Hippocampal formation (tissue), 2 donors: ENCODE measurements at places on chromosomes 7 and 10.

GRCh38 chr10:8040651-8041050 lies 13.8 kb upstream of the GATA3 start:
- no peak for DNase-seq

- DNase-seq = no peak
Observed at GRCh38 chr10:113007343-113007771, 57.3 kb downstream of the TCF7L2 start.

DNA sequence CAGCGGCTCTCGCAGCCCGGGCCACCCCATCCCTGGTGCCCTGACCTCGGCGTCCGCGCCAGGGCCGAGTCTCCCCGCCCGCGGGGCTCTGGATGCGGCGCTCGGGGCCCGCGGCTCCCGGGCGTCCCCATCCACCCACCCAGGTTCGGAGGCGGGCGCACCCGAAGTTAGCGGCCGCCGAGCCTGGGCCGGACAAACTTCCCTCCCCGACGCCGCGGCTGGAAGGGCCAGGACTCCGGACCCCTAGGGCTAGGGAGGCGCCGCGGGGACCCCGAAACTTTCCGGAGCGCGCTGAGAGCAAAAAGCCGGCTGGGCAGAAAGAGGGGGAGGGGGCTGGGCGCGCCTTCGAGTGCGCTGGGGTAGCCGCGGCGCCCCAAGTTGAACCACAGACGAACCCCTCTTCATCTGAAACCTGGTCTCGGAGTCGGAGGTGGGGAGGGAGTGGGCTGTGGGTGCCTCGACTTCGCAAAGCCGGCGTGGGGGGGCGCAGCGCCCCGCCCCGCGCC lies 3.7 kb upstream of the ELFN1 start:
- no peak for DNase-seq

GRCh38 chr10:72702868-72703581 lies 11.1 kb downstream of the MCU start:
- DNase-seq = no peak

DNA sequence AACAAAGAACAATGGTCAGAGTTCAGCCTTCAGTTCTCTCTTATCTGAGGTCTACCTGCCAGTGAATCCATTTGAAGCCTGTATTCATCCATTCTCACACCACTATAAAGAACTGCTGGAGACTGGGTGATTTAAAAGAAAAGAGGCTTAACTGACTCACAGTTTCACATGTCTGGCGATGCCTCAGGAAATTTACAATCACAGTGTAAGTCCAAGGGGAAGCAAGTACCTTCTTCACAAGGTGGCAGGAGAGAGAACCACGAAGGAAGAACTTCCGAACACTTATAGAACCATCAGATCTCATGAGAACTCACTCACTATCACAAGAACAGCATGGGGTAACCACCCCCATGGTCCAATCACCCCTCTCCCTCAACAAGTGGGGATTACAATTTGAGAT lies 33.0 kb upstream of the SLC25A13 start:
- DNase-seq = no peak

- DNase-seq = no peak
Observed at GRCh38 chr7:2726316-2727018, 38.5 kb downstream of the AMZ1 start.

DNA sequence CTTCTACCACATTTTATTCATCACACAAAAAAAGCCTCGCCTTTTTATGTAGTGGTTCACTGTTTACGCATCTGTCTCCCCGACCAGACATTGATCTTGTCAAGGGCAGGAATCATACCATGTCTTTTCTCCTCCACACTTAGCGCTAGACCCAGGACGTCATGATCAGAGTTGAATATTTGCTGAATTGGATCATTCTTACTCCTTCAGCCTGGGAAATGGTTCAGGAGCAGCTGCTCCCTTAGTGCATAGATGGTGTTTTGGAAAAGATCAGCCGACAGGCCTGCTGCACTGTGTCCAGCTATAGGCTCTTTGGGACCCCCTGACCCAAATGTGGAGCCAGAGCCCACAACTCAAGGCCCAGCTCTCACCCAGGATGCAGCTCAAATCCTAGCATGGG lies 249.1 kb upstream of the TMEM72 start:
- DNase-seq = no peak

- no peak for DNase-seq
Observed at GRCh38 chr10:64690194-64690593, 1169.0 kb downstream of the REEP3 start.

- DNase-seq = no peak
Observed at GRCh38 chr10:14527134-14527844, 196.6 kb upstream of the FRMD4A start.
